ENCODE measurements at places on chromosomes 4 and X. TPM values are rescaled to one million over a fixed set of nuclear protein-coding genes. Genes with fewer than 3 reads are reported as not detected.

Gene ASB5
- total RNA-seq = not detected

Gene ADH7
- not detected for total RNA-seq

Gene BEX5
- 7.2 TPM for total RNA-seq

Gene DMD
- total RNA-seq = 0.14 TPM

Gene CHRDL1
- total RNA-seq = not detected

Gene AKAP14
- total RNA-seq = not detected

Gene TLR6
- 3.6 TPM for total RNA-seq

Gene MPC1L
- not detected for total RNA-seq

Gene TBC1D19
- total RNA-seq = 3.8 TPM

Gene KANTR
- 9.2 TPM for total RNA-seq

Gene PF4V1
- total RNA-seq = not detected

Gene SATL1
- not detected for total RNA-seq

Gene SCOC
- 49.4 TPM for total RNA-seq

- H3K4me1 ChIP-seq = peaks cover 15% of the 10 kb centered on the region
- peaks cover 33% of the 10 kb centered on the region for H3K36me3 ChIP-seq
- H3K27me3 ChIP-seq = no peaks in the 10 kb centered on the region
- DNase-seq = peak; percentile 17
Observed at GRCh38 chr4:26406346-26406975, 83.8 kb downstream of the CCKAR start.

DNA sequence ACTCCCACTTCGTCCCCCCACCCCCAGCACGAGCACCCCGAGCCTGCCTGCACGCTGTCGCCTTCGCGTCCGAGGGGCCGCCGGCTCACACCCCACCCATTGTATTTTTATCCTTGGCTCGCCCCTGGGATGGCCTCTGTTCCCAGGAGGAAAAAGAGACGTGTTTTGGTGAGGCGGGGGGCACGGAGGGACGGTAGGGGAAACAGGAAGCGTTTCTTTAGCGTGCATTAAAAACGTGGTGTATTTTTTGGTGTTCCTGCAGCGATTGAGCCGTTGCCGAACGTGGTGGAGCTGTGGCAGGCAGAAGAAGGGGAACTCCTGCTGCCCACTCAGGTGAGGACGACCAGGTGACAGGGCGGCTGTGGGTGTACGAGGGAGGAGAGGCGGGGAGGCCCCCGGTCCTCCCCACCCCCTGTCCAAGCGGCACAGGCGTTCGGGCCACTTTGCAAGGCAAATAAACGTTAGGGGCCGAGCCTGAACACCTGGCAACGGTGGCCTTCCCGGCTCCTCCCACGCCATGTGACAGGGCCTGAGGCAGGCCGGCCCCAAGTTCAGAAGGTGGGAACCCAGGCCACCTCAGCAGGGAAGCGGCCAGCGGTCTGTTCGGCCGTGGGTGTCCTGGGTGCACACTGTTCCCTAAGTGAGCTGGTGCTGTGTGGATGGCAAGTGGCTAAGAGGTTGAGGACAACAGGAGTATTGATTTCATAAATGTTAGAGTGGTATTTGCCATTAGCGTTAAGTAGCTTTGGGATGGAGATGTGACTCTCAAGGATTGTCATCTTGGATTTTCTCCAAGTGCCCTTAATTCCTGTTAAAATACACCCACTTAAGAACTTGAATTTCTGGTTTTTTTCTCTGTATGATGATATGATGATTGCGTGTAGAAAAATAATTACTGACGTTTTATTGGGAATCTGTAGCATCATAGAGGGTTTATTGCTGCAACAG is 1.1 kb downstream of the TMEM131L start:
- H3K27ac ChIP-seq = peak overlapping the region; percentile 96
- H3K36me3 ChIP-seq = peaks cover 37% of the 10 kb centered on the region
- peaks cover 44% of the 10 kb centered on the region for H3K4me1 ChIP-seq
- no peaks in the 10 kb centered on the region for H3K27me3 ChIP-seq
- peak; percentile 63 for DNase-seq

- peaks cover 13% of the 10 kb centered on the region for H3K36me3 ChIP-seq
Observed at GRCh38 chr4:128311659-128312403, 24.2 kb upstream of the PGRMC2 start.

DNA sequence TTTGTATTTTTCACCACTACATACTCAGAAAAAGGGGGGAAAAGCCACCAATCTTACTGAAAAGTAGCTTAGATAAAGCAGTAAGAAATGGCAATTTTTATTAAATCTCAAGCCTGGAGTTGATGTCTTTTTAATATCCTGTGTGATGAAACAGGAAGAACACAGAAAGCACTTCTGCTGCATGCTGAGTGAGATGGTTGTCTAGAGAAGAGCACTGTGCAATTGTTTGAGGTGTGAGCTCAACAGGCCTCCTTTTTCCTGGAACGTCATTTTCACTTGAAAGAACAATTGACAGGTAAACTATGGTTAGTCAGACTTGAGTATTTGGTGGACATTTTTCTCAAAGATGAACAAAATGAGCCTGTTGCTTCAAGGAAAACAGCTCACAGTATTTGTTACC is 73.9 kb downstream of the RTL5 start:
- H3K4me1 ChIP-seq = no peaks in the 10 kb centered on the region
- H3K27ac ChIP-seq = no peak overlapping the region
- no peaks in the 10 kb centered on the region for H3K27me3 ChIP-seq
- no peaks in the 10 kb centered on the region for H3K36me3 ChIP-seq
- DNase-seq = no peak

GRCh38 chr4:15809058-15809457 is 30.9 kb downstream of the CD38 start:
- H3K27ac ChIP-seq = peak overlapping the region; percentile 3
- H3K4me1 ChIP-seq = peaks cover 39% of the 10 kb centered on the region
- H3K36me3 ChIP-seq = peaks cover 4% of the 10 kb centered on the region
- no peak overlapping the region for H3K4me3 ChIP-seq
- DNase-seq = no peak
- no peaks in the 10 kb centered on the region for H3K27me3 ChIP-seq

DNA sequence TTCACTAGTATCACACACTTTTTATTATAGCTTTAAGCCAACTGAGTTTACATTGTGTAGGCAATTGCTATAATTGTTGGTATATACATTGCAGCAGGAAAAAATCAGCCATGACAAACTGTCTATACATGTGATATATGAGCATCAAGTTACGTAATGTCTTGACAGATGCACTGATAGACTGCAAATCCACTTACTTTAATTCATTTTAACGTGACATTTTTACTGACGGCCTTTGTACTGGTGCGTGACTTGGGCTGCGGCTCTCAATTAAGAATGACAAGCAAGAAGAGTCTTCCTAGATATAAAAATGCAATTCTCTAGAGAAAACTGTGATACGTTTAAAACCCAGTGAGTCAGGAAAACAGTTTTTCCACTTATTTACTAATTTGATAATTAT is 143.8 kb downstream of the ACTRT1 start:
- no peaks in the 10 kb centered on the region for H3K27me3 ChIP-seq
- H3K4me1 ChIP-seq = no peaks in the 10 kb centered on the region
- DNase-seq = no peak
- H3K27ac ChIP-seq = no peak overlapping the region
- H3K36me3 ChIP-seq = no peaks in the 10 kb centered on the region
- no peak overlapping the region for H3K4me3 ChIP-seq

DNA sequence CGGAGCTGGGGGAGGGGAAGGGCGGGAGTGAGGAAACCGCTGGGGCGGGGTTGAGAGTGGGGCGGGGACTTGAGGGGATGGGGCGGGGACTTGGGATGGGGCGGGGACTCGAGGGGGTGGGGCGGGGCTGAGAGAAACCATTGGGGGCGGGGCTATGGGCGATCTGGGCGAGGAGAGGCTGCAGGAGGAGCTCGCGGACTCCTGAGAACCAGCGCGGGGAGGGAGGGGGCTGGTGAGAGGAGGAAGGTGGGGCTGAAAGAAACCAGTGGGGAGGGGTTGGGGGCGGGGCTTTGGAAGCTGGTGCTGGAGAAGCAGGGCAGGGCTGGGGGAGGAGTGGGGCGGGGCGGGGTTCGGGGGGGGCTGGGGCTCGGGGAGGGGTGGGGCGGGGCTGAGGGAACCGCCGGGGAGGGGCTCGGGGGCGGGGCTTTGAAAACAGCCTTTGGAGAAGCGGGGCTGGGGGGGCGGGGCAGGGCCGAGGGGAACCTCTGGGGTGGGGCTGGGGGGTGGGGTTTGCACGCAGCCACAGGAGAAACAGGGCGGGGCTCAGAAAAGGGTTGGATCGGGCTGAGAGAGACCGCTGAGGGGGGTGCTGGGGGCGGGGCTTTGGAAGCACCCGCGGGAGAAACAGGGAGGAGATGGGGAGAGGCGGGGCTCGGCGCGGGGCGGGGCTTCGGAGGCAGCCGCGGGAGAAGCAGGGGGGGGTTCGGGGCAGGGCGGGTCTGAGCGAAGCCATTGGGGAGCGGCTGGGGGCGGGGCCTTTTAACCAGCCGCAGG is 777 bp upstream of the EOLA2 start:
- peak; percentile 93 for DNase-seq
- peak overlapping the region; percentile 88 for H3K4me3 ChIP-seq
- peak overlapping the region; percentile 98 for H3K27ac ChIP-seq
- peaks cover 2% of the 10 kb centered on the region for H3K4me1 ChIP-seq
- H3K36me3 ChIP-seq = peaks cover 4% of the 10 kb centered on the region

GRCh38 chrX:96621811-96622210 is 62.8 kb upstream of the DIAPH2 start:
- H3K4me3 ChIP-seq = no peak overlapping the region
- H3K36me3 ChIP-seq = no peaks in the 10 kb centered on the region
- H3K4me1 ChIP-seq = no peaks in the 10 kb centered on the region

GRCh38 chrX:38347136-38347535 is 5.3 kb upstream of the OTC start:
- no peaks in the 10 kb centered on the region for H3K4me1 ChIP-seq
- H3K36me3 ChIP-seq = no peaks in the 10 kb centered on the region
- H3K27me3 ChIP-seq = peaks cover 2% of the 10 kb centered on the region
- no peak overlapping the region for H3K4me3 ChIP-seq

DNA sequence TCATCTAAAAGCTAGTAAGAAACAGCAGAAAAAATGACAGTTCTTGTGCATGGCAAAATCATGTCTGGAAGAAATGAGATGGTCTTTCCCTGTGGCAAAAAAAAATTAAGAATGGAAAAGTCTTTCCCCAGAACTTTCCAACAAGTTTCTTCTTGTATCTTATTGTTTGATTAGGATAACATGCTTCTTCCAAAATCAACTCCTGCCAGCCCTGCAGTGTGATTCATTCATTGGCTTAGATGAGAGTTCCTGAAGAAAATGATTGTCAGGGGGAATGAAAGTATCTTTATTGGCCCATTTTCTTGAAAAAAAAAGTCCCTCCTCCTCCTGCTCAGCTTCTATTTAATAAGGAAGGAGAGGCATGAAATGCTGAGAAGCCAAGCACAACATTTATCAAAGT is 407.7 kb downstream of the ARAP2 start:
- no peaks in the 10 kb centered on the region for H3K4me1 ChIP-seq
- H3K36me3 ChIP-seq = no peaks in the 10 kb centered on the region
- H3K27ac ChIP-seq = no peak overlapping the region
- H3K27me3 ChIP-seq = no peaks in the 10 kb centered on the region
- no peak overlapping the region for H3K4me3 ChIP-seq

- H3K27ac ChIP-seq = peak overlapping the region; percentile 50
- H3K4me1 ChIP-seq = peaks cover 6% of the 10 kb centered on the region
- H3K4me3 ChIP-seq = no peak overlapping the region
- no peak for DNase-seq
- no peaks in the 10 kb centered on the region for H3K27me3 ChIP-seq
Observed at GRCh38 chrX:23720117-23720677, 22.9 kb downstream of the ACOT9 start.

DNA sequence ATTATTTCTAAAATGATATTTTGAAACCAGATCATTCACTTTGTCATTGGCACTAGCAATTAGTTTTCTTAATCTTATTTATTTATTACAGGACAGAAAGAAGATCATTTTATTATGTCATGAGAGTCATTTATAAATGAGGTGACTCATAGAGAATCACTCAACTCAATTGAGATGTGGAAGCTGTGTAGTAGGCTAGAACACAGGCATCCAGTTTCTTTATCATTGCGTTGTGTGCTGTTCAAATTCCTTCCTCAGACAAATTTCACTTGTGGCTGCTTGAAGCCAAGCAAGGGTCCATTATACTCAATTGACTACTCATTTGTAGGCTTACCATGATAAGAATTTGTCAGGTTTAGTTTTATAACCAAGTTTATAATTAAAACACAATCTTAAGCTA is 87.6 kb downstream of the MRPL1 start:
- H3K27me3 ChIP-seq = no peaks in the 10 kb centered on the region
- H3K36me3 ChIP-seq = peaks cover 19% of the 10 kb centered on the region
- DNase-seq = no peak
- peaks cover 11% of the 10 kb centered on the region for H3K4me1 ChIP-seq
- no peak overlapping the region for H3K27ac ChIP-seq
- no peak overlapping the region for H3K4me3 ChIP-seq

DNA sequence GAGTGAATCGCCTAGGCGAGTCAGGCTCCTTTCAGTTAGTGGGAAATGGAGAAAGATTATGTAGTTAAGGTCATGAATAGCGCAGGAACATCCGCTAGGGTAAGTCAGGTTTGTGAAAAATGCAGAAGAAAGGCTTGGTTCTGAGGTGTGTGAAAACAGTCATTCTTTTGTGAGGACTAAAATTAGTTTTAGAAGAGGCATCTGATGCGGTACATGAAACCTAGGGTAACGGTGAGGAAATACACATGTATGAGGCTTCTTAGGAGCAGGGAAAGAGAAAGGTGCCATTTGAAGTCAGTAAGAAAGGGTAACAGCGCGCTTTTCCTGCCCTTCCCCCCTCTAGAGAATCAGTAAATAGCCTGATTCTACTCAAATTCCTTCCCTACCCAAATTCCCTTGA is 570 bp upstream of the RNF128 start:
- H3K27ac ChIP-seq = no peak overlapping the region
- no peak for DNase-seq
- H3K4me1 ChIP-seq = peaks cover 7% of the 10 kb centered on the region
- no peaks in the 10 kb centered on the region for H3K36me3 ChIP-seq
- H3K27me3 ChIP-seq = peaks cover 30% of the 10 kb centered on the region
- peak overlapping the region; percentile 67 for H3K4me3 ChIP-seq

- H3K36me3 ChIP-seq = peaks cover 2% of the 10 kb centered on the region
- peaks cover 17% of the 10 kb centered on the region for H3K4me1 ChIP-seq
- H3K27me3 ChIP-seq = no peaks in the 10 kb centered on the region
- H3K27ac ChIP-seq = no peak overlapping the region
- no peak overlapping the region for H3K4me3 ChIP-seq
Observed at GRCh38 chr4:54908763-54909162, 216.6 kb downstream of the KDR start.

GRCh38 chr4:82398263-82398662 is 24.5 kb upstream of the HNRNPD start:
- H3K27ac ChIP-seq = no peak overlapping the region
- H3K27me3 ChIP-seq = no peaks in the 10 kb centered on the region
- no peak for DNase-seq
- H3K36me3 ChIP-seq = no peaks in the 10 kb centered on the region

DNA sequence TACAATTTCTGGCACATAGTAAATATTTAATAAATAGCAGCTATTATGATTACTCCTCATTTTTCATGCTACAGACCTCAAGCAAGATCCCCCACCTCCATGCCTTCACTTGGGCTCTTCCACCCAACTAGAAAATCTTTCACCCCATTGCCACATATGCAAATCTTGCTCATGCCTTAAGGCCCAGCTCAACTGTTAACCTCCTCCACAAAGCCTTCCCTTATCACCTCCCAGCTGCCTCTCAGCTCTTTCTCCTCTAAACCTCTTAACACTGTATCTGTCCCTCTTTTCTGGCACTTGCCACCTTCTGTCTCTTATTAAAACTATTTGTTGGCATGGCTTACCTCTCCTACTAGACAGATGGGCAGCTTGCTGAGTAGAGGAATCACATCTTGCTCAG is 51.5 kb downstream of the PJA1 start:
- H3K4me1 ChIP-seq = no peaks in the 10 kb centered on the region
- no peak overlapping the region for H3K4me3 ChIP-seq
- no peak for DNase-seq

GRCh38 chr4:139762720-139763119 is 97.1 kb downstream of the MGST2 start:
- no peaks in the 10 kb centered on the region for H3K4me1 ChIP-seq
- DNase-seq = no peak
- H3K4me3 ChIP-seq = no peak overlapping the region
- no peaks in the 10 kb centered on the region for H3K27me3 ChIP-seq
- no peak overlapping the region for H3K27ac ChIP-seq
- H3K36me3 ChIP-seq = no peaks in the 10 kb centered on the region

Data from activated naive CD4-positive, alpha-beta T cell treated with anti-CD3 and anti-CD28 coated beads for 36 hours (primary cell).